ENCODE measurements at places on chromosomes 11 and 22. TPM values are rescaled to one million over a fixed set of nuclear protein-coding genes. Genes with fewer than 3 reads are reported as not detected.
A peak's percentile ranks its signal among the peaks of the same experiment; 100 is the strongest.

NADSYN1 gene
- 92.9 TPM for total RNA-seq

CENPM gene
- not detected for total RNA-seq

DNA sequence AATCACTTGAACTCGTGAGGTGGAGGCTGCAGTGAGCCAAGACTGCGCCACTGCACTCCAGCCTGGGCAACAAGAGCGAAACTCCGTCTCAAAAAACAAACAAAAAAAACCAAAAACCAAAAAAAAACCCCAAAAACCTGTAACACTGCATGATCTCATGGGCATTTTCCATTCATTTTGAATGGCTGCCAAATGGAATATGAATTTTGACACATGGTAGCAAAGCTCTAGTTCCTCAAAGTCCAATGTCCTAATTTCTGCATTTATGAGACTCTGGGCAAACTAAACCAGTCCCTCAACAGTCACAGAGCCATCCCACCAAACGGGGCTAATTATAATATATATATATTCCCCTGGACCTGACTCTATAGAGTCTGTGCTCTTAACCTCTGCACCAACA, 61.8 kb downstream of the SGSM3 start:
- no peak for DNase-seq

DNA sequence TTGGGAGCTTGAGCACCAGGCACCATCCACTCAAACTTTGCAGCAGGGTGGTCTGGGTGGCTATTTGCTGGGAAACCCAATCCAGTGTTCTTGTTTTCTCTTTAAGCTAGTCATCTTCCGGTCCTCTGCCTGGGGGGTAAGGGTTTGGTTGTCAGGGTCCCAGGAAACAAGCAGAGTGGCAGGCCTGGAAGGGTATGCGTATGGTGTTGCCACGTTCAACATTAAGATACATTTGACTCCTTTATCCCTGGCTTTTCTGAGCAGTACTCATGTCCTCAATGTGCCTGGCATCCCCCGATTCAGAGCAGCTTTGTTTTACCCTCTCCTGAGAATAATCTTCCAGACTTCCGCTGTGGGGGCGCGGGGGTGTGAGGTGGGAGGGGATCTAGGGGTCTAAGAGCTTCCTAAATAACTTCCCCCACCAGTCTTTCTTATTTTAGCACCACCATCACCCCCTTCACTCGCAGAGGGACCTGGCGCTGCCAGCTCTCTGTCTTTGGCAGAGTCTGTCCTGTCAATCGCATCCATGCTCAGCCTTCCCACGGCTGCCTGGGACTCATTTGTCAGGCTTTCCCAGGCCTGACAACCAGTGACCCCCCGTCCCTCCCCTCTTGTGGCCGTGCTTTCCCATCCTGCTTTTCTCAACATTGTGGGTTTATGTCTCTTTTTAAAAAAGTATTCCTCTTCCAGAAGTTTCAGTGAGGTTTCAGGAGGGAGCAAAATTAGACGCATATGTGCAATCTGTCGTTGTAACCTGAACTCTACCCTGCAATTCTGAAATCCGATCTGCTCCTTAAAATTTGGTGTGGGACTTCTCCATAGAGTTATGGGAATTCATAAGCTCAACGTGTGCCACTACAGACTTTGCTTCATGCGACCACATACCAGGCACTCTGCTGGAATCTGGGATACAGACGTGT, 27.0 kb upstream of the RBFOX2 start:
- DNase-seq: no peak

DNA sequence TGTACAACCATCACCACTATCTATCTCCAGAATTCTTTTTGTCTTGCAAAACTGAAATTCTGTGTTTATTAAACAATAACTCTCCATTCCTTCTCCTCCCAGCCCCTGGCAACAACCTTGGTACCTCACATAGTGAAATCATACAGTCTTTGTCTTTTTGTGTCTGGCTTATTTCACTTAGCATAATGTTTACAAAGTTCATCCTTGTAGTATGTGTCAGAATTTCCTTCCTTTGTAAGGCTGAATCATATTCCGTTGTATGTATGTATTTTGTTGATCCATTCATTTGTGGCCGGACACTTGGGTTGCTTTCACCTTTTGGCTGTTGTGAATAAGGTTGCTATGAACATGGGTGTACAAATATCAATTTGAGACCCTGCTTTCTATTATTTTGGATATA, 243.7 kb upstream of the TBCEL start:
- DNase-seq: no peak

GRCh38 chr11:36340897-36341296, 44.8 kb downstream of the PRR5L start:
- DNase-seq: no peak

DNA sequence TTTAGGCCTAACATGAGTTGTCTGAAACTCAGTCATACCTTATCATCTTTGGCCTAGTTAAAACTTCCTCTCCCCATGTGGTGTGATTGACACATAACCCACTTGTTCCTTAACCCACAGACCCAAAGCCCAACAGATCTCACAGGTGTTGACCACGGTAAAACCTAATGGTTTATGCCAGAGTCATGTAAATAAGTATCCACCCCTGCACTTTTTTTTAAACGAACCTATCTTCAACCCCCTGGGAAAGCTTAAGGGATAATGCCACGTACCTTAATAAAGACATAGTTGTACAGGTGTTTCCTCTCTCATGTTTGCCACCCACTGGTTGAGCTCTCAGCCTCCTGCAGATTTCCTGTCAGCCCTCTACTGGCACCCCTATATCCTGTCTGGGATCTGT, 709.3 kb upstream of the CCDC179 start:
- DNase-seq: no peak

TRIM51 gene
- not detected for total RNA-seq

FGF3 gene
- total RNA-seq: not detected

IL18 gene
- total RNA-seq: 16.9 TPM

SLC1A2 gene
- total RNA-seq: 12.0 TPM

- no peak for DNase-seq
These were observed 11.9 kb downstream of the TBCEL start for GRCh38 chr11:121035780-121036179.

- DNase-seq: no peak
These were observed 53.9 kb downstream of the FLI1 start for GRCh38 chr11:128747728-128748148.

DNA sequence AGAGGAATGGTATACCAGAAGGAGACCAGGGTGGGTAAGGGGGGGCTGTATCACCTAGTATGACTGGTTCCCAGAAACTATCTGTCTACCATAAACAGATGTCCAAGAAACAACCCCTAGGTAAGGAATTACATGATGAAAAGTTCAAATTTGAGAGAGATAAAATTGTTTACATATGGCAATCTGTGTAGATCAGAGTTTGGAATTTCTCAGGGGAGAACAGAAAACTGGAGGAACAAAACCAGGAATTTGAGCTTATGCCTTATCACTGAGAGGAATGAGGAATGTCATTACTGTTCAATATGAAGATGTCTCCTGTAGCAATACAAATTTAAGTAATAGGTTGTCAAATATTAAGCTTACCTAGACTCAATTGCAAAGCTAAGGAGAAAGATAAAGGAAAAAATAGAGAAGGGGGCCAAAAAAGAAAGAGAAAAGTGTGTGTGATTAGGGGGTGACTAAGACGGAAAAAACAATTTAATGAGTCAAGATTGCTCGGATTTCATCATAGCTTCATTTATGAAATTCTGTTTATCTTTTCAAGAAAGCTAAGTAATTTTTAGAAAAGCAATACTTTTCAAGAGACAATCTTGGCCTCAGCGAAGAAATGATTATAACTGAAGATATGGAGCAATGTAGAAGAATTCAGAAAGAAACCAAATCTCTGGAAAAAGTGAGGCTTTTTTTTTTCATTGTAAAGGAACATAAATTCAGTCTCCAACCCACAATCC, 117.8 kb downstream of the APOL5 start:
- DNase-seq: no peak

APOBEC3A gene
- total RNA-seq: 16.6 TPM

DNA sequence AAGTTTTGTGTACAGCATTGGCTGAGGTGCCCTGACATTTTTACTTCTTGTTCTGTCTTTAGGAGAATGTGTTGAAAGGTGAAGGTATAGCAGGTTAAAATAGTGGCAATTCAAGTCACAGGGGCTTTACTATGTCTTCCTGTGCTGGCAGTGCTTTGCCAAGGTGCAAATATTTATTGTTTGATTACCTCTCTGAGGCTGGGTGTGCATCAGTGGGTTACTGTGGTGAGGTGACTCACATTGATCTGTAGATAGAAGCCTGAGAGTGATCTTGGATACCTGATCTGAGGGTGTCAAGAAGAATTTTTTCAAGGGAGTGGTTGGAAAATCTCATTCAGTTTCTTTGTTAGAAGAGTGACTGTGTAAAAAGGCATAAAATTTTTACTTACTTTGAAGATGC, 90.0 kb downstream of the ARHGAP42 start:
- DNase-seq: no peak

GRCh38 chr11:11218629-11218986, 134.4 kb downstream of the CSNK2A3 start:
- no peak for DNase-seq

GRCh38 chr11:100555931-100556330, 131.2 kb upstream of the ARHGAP42 start:
- no peak for DNase-seq

GRCh38 chr11:11501546-11502262, 120.1 kb downstream of the GALNT18 start:
- DNase-seq: peak; percentile 71

OR52I2 gene
- total RNA-seq: 4.8 TPM

GRCh38 chr11:114076921-114077331, 17.4 kb downstream of the ZBTB16 start:
- no peak for DNase-seq
